ENCODE measurements at places on chromosomes 12 and 14.

DNA sequence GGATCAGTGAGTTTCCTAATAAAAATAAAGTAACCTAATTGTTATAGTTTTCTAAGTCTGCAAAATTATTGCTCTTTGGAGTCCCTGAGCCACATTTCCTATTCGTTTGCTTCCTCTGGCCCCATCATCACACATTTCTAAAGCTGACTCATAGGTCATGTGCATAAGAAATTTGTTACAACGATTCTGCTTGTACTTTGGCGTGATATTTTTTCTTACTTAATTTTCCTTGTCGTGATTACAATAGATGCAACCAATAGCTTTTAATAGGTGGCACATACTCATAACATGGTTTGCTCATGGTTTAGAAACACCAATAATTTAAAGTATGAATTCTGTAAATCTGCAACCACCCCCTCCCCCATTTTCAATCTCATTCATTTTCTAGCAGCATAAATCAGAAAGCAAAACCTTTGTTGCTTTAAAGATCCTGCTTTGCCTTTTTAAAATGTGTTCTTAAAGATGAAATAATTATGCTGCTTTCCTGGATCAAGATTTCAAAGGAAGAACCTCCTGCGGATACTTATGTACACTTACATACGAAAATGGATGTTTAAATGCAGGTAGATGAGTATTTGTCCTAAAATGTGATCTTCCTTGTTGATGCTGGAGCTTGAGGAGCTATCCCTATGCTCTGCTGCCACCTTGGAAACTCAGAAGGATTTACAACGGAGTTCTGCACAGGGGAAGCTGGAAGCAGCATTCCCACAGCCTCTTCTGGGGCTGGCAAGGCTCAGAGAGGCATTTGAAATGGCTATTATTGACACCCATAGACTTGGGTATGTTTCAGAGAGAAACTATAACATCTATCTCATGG lies 1.7 kb upstream of the FLRT2 start:
- peak; percentile 19 for DNase-seq

DNA sequence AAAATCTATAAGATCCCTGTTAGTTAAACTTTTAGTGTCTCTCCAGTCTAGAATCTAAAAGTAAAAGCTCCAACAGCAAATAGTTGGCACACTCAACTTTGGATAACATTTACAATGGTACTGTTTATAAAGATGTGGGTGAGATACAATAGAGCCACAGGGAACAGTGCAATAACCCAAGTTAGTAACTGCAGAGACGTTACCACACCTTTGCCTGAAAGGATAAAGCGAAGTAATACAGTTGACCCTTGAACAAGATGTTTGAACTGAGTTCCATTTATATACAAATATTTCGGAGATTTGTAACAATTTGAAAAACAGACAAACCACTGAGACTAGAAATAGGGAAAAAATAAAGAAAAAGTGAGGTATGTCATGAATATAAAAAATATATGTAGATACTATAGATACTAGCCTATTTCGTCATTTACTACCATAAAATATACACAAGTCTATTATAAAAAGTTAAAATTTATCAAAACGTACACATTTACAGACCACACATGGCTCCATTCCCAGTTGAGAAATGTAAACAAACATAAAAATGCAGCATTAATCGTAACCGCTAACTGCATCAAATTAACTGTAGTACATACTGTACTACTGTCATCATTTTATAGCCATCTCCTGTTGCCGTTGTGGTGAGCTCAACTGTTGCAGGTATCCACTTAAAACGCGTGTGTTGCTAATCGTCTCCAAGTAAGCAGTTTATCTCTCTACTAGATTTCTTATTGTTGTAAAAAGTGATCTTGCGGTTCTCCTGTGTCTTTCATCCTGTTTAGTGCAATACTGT lies 56.5 kb upstream of the HIF1A start:
- DNase-seq, result no peak

DNA sequence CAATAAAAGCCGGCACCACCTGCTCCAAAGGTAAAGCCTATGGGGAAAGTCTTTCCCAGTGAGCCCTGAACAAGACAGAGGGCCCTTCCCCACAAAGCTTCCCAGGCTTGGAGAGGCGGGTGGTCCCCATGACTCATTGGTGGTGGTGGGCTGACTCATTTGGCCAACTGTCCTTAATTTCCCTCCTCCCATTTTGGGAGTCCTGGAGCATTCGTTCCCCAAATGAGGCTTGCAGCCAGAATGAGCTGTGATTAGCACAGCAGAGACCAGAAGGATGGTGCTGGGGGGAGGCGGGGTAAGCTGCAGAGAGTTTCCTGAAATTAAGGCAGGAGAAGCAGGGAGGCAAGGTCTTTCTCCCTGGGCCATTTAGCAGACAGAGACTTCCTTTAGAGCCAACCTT lies 241.7 kb downstream of the DPF3 start:
- DNase-seq, result no peak

DNA sequence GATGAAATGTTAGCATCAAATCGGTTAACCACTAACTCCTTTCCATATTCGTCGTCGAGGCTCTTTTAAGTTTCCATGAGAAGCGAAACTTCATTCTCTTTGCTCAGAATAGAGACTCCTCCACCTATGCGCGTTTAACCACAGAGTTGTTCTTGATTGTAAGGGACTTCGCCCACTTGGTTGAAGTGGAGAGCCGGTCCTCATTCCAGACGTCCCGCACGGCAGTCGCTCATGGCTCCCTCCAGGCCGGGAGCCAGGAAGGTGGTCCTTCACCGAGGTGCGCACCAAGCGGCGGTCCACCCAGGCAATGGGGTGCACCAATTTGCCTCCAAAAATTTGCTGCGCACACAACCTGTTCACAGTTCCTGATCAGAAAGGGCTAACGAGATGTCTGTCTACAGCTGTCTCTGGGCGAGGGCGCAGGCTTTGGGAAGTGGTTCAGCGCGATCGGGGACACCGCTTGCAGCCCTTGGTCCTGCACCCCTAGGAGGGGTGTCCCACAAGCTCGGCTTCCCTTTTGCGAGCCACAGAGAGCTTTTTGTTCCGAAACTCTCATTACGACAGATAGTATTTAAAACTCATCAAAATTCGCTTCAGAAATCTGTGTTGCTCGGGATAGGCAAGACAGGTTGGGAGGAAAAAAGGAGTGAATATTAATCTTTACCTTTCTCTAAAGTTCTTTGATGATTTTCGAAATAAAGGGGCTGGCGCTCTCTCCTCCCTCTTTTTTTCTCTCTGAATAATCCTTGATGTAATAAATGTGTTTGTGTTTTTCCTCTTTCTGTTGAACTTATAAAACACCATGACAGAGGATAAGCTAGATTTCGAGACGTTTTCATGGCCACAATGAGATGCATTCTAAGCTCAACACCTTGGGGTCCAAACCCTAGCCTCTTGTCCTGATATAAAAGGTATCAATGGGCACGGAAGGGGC lies 6.4 kb upstream of the ALX1 start:
- DNase-seq, result no peak

DNA sequence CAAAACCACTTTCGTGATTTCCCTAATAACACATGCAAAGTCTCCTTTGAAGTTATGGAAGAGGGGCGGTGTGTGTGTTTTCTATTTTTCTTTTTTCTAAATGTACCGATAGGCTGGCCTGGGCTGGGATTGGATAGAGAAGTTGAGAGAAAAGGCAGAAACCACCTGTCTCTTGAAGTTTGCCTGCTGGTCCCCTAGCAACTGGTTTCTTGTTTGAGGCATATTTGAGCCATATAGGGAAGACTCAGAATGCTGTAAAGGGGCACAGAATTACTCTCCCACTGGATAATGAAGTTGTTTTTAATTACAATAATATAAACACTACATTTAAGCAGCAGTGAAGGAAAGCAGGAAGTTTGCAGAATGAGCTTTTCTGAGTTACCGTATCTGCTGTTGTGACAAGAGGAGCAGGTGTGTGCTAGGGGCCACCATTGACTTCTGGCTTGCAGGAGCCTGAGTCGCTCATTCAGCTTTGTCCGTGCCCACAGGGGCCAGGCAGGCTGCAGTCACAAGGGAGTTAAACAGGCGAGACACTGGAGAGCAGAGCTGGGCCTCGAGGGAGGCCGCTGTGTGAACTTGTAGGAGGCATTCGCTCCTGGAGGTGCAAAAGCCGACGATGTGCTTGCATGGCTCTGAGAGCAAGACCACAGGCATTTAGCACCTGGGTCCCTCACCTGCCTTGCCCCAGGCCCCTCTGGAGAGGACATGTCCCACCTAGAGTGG lies 173.8 kb upstream of the RGS6 start:
- DNase-seq, result no peak

DNA sequence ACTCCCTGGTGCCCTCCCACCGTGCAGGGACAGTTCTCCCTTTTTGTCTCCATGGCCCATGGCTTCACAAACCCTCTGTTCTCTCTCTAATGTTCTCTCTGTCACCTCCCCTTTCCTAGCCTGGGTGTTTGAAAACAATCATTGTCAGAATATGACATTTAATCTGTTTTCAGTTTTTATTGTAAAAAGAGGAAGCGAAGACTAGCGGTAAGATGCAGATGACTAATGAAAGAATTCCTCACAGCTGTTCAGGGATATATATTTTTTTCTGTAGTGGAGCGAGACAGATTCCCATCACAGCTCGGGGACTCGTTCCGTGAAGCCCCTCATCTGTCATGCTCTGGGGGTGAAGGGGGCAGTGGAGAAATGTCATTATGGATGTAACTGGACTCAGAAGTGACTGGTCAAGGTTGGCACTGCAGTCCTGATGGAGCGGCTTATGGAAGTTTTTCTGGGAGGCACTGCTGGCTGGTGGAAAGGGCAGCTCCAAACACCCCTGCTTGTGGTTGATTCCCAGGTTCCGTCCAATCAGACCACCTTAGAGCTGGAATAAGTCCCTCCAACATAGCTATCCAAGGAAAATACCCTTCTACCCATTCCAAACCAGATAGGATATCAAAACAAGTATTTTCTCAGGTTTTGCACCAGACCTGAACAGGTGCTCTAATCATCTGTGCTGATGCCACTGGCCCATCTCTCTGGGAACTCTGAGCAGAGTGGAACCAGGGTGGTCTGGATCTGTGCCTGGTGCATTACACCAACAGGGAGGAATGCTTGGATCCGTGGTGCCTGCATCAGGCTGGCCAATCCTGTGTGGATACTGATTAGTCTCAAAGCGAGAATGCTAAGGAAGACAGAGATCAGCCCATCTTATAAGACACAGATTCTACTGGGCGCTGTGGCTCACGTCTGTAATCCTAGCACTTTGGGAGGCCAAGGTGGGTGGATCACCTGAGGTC lies 84.7 kb downstream of the GPATCH2L start:
- DNase-seq, result no peak

DNA sequence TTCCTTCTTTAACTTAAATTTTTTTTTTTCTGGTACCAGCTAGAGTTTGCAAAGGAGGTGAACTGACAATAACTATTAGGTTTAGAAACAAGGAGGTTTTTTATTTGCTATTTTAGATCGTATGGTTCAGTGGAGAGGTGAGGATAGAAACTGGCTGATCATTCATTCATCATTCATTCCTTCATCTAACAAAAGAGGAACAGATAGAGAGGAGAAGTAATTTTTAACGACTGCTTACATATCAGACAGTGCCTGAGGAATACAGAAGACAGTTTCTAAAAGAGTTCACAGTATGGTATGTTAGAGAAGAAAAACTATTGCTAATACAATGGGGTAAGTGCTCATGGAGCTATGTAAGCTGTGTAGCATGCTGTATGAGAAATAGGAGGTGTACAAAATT lies 111.1 kb downstream of the ERC1 start:
- DNase-seq, result no peak

GRCh38 chr12:10941916-10942607 lies 3.0 kb upstream of the TAS2R14 start:
- no peak for DNase-seq

DNA sequence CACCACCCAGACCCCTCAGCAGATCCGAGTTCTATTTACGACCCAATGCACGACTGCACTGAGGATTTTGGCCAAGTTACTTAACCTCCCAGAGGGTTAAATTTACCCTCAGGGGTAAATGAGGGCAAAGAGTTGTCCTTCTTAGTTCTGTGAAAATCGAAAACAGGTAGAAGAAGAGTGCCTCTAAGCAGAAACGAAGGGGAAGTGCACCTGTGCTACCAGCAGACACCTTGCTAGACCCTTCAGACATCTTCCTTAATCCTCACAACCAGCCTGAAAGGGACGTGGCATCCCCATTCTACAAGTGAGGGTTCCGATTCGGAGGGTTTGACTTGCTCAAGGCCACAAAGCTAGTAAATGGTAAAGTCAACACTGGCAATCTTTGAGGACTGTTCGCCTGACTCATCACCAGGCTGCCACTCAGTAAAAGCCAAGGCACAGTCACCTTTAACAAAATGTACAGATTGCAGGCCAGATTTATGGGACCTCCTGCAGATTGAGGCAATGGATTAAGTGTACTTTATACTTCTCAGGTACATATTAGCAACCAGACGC lies 1.6 kb downstream of the GSG1 start:
- peak; percentile 81 for DNase-seq

GRCh38 chr14:95102680-95103044 lies 54.7 kb downstream of the DICER1 start:
- no peak for DNase-seq

DNA sequence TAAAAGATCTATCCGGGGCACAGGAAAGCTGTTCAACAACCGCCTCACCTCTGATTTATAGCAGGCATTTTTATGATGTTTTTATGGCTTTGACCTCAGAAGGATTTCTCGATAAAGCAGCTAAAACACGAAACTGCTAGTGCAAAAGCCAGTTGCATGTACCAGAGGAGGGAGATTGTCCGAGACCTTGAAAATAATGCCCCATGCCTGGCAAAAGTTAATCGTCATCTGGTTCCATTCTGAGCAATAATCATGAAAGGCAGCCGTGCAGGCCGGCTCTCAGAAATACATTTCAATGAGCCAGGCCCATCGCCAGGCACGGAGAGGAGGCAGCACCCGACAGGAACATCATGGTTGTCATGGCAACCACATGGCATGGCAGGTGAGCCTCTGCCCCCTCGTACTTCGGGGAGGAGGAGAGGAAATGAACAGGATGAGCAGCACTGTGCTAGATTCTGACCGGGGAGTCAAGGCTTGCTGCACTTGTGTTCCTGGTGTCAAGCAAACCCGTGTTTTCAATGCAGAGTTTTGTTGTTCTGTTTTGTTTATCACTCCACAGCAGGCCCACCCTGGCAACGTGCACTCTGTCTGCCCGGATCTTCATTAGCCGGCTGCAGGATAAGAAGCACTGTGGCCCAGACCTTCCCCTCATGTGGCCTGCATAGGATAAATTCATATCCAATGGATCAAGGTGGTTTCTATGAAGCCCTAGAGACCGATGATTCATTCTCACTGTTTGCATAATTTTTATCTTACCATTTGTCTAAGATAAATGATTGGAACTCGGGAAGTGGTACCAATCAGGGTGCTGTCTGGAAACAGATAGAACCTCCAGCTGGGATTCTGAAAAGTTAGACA lies 160.2 kb downstream of the RIMBP2 start:
- peak; percentile 83 for DNase-seq

GRCh38 chr14:74364271-74364880 lies 16.1 kb downstream of the VRTN start:
- DNase-seq, result no peak

GRCh38 chr12:65631621-65632111 lies 192.6 kb upstream of the HMGA2 start:
- DNase-seq, result no peak

DNA sequence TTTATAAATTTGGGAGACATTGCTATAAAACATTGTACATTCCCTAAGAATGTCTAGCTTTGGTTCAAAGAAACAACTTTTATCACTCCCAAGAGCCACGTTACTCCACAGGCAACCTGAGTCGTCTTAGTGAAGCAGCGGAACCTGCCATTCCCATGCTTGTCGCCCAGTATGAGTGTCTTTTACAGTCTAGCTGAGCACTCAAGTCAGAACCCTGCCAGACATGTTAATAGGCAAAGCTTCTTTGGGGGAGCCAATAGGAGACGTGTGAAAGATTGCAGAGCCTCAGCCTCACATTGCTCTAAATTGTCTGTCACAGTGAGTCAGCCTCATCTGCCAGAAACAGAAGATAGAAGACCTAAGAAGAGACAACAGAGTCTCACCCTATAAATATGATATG lies 541.6 kb upstream of the FLRT2 start:
- no peak for DNase-seq
